ENCODE measurements at places on chromosomes 6 and 20.

GRCh38 chr6:158653577-158654354 lies 3.9 kb downstream of the SYTL3 start:
- peak; percentile 94 for DNase-seq

- DNase-seq = no peak
Measured at GRCh38 chr20:18256440-18257090, 31.8 kb upstream of the ZNF133 start.

DNA sequence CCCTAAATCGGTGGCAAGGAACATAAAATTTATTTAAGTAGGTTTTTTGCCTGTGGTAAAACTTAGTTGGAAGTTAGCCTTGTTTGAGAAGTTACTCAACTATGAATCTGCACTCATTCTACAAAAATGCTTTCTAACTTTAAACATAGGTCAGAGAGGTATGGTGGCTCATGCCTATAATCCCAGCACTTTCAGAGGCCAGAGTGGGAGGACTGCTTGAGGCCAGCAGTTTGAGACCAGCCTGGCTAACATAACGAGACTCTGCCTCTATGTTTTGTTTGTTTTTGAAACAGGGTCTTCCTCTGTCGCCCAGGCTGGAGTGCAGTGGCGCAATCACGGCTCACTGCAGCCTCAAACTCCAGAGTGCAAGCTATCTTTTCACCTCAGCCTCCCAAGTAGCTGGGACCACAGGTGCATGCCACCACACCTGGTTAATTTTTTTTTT lies 16.2 kb downstream of the USP49 start:
- DNase-seq = no peak

- no peak for DNase-seq
Measured at GRCh38 chr20:48788486-48789072, 39.2 kb downstream of the PREX1 start.

GRCh38 chr6:42086046-42087035 lies 36.0 kb downstream of the TAF8 start:
- no peak for DNase-seq

GRCh38 chr20:50744143-50744792 lies 12.9 kb downstream of the PARD6B start:
- peak; percentile 89 for DNase-seq

DNA sequence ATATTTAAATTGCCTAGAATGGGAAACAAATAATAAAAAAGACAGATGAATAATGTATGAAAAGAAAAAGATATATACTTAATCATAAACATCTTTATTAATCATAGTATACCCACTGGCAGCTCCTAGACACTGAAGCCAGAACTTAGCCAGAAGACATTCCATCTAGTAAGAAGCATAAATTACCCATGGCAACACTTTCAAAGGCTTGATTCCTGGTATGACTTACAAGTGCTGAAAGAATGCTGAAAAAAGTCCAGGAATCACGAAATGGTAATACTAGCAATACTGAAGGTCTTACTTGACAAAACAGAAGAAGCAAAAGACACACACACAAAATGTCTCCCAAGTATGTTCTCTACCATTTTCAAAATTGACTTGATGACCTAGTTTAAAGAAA lies 38.0 kb downstream of the RWDD2A start:
- DNase-seq = no peak

- DNase-seq = no peak
Measured at GRCh38 chr6:14448246-14448645, 330.7 kb downstream of the CD83 start.
